ENCODE measurements at places on chromosomes 7 and 10.

GRCh38 chr7:24656608-24657007, 83.4 kb downstream of the PALS2 start:
- ATAC-seq: no peak

DNA sequence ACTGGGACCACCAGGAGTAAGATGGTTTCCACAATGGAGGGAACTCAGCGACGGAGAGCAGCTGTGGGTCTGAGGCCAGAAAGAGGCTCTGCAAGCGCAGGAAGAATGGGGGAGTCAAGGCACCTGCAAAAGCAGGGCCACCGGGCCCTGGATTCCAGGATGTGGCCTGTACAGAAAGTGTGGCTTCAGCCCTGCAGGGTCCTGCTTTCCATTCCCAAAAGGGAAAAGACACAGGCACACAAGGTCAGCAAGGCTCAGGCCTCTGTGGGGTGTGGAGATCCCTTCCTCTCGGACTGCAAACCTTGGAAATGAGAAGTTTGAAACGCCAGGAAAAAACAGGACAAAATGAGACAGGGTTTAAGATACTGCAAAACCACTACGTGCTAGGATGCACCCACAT, 232.5 kb downstream of the TNS3 start:
- no peak for ATAC-seq

DNA sequence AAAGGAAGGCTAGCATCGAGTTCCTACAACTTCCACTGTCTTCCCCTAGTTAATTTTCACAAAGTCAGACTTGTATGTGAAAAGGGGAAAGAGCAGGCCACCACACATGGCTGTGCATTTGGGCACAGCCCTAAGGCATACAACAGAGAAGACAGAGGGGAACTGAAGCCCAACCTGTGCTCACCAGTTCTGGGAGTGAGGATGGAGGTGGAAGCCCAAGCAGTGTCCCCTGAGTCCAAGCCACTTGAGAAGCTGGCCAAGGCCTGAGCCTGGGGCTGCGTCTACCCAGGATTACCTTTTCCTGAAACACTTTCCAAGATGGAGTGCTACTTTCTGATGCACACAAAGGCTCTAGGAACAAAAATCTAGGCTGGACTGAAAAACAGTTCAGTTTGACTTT, 20.3 kb downstream of the GPNMB start:
- no peak for ATAC-seq

DNA sequence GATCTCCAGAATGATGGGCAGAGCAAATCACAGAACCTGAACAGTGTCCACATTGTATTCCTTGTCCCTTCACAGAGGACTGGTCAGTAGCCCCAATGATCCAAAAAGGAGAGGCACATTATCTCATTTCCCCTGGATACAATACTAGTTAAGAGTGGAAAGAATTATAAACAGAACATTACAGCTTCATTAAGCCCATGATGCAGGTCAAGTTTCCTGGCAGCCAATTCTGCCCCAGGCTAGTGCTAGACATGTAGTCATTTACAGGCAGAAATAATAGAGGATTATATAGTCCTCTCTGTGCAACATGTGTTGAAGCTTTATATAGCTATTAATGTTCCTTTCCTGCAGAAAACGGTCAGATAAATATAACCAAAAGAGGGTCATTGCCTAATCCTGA, 124.3 kb upstream of the WNT16 start:
- ATAC-seq: no peak

DNA sequence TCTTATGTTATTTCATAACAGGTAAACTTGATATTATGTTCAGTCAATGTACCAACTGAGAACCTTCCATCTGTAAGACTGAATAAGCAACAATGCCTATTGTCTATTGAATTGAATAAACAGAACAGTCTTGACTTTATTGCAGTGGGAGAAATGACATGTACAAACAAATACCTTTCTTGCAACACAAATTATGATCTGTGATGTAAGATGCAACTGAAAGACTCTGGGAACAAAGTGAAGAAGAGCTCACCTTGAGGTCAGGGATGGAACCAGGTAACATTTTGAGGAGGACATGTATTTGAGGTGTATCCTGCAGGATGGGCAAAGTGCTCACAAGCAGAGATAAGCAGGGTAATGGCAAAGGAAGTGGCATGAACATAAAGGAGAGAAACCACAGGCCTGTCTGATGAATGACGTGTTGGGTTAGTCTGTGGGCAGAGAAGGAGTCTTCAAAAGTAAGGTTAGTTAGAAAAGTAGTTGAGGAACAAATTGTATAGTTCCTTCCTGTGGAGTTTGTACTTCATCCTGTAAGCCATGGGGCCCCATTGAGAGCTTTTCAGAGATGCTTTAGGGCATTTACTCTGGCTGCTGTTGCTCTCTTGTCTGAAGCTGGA, 9.5 kb downstream of the PNLIPRP3 start:
- ATAC-seq: no peak

GRCh38 chr10:75508239-75508813, 76.9 kb downstream of the LRMDA start:
- no peak for ATAC-seq

Data from stimulated activated memory B cell treated with anti-CD40 and anti-IgM and Interleukin-4, amounts not matched to agents 10 μg/mL and 1 μg/mL and 100 μg/mL, for 72 hours (primary cell).